AML-193 (cell line): ENCODE measurements at places on chromosomes 16 and 17.
A peak's percentile ranks its signal among the peaks of the same experiment; 100 is the strongest.

DNA sequence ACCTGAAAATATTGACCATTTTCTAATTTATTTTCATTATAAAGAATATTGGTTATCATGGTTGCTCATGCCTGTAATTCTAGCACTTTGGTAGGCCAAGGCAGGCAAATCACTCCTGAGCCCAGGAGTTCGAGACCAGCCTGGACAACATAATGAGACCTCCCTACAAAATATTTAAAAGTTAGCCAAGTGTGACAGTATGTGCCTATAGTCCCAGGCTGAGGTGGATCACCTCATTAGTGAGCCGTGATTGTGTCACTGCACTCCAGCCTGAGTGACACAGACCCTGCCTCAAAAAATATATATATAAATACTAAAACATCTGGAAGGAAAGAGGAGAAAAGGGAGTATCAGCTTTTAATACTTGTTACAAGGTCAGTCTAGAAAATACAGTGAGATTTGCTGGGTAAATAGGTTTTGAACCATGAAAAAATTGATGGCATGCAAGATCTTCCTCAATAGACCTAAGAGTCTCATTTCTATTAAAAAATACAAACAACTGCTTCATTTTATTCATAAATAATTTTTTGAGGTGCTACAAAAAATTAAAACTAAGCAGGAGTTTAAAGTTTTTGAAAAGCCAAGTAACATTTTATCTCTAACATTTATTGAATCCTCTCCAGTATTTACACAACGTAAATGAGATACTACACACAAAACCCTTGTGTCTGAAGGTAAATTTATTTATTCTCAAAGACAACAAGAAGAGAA, 47.7 kb downstream of the TUBD1 start:
- no peak for DNase-seq

DNA sequence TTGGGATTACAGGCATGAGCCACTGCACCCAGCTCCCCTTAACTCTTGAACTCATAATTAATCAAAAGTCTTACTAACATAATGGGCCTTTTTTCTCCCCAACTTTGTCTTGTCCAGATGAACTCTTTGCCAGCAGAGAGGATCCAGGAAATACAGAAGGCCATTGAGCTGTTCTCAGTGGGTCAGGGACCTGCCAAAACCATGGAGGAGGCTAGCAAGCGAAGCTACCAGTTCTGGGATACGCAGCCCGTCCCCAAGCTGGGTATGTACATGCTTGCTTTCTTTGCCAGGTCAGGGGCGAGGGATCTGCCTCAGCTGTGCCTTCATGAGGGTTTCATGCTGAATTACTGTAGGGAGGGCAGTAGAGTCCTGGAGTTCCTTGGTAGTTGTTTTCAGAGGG, 25.3 kb downstream of the NMT1 start:
- DNase-seq = no peak

DNA sequence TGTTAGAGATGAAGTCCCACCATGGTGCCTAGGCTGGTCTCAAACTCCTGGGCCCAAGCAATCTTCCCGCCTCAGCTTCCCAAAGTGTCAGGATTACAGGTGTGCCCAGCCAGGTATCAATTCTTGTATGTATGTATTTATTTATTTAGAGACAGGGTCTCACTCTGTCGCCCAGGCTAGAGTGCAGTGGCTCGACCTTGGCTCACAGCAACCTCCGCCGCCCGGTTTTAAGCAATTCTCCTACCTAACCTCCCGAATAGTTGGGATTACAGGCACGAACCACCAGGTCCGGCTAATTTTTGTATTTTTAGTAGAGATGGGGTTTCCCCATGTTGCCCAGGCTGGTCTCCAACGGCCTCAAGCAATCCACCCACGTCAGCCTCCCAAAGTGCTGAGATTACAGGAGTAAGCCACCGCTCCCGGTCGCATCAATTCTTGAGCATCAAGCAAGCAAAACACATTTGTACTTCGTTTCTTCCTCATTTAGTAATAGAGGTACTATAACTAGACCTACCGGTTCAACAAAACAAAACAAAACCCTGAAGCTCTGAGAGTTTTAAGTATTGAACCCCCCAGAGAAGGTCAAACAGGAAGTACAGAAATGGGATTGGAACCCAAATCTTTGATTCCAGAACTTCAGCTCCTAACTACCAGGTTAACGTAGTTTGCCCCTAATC, 1.0 kb upstream of the ZNF500 start:
- peak; percentile 3 for DNase-seq

GRCh38 chr16:53041320-53042051, 11.2 kb downstream of the CHD9NB start:
- DNase-seq = no peak

- DNase-seq = no peak
Measured at GRCh38 chr17:76077584-76078110, 1.3 kb upstream of the ZACN start.

GRCh38 chr17:17153071-17153470, 53.1 kb downstream of the PLD6 start:
- DNase-seq = no peak

DNA sequence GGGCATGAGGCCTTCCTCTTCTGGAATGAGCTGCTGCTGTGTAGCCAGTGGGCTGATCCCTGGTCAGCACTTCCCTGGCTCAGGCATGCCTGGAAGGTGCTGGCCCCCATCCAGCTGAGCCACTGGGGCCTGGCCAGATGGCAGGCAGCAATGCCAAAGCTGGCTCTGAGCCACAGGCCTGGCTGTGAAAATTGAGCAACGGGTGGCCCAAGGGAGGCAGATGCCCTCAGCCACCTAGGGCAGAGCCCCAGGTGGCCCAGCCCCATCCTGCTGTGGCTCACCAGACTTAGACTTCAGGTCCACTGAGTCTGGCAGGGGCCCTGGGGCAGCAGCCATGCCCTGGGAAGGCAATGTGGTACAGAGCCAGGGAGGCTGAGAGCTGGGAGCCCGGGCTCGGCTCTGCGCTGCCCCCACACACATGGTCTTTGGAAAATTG, 8.5 kb upstream of the CRHR1 start:
- DNase-seq = no peak

- DNase-seq = no peak
Measured at GRCh38 chr17:55210292-55210691, 54.5 kb upstream of the HLF start.

- DNase-seq = no peak
Measured at GRCh38 chr17:79960788-79961522, 74.7 kb downstream of the TBC1D16 start.

DNA sequence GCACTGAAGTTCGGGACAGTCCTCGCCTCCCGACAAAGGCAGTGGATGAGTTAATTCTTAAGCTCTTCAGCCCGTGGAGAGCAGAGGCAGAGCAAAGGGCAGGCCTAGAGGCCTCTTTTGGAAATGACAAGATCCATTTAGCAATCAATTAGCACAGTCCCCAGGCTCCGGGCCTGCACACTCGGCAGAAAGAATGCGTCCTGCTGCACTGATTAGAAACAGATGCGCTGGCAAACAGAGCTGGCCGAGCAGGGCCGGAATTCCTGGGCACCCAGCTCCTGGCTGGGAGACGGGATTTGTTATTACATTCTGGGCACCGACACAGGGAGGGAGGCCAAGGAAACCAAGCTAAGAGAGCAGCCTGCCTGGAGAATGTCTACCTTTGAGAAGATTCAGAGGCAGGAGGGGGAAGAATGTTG, 162.9 kb downstream of the COPRS start:
- no peak for DNase-seq

DNA sequence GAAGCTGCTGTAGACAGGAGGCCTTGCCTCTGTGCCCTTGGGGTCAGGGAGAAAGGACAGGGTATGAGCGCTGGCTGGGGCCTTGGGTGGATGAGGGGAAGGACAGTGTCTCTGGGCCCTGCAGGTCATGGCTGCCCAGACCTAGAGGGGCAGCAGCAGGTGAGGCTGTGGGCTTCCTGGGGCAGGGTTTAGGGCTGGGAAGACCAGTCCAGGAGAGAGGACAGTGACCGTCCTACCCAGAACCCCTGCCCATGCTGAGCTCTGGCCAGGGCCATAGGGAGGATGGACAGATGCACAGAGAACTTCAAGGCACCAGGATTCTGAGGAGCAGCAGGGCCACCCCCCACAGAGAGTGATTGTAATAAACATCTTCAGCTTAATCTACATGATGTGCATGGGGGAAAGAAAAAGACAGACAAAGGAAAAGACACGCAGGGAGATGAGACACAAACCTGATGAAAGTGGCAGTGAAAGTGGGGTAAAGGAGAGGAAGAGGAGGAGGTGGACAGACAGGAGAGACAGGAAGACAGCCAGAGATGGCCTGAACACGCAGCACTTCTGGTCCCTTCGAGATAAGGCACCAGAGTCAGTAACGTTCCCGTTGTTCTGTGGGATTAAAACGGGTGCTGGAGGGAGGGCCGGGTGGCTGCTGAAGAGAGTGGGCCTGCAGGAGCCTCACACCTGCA, 17.5 kb downstream of the FLOT2 start:
- no peak for DNase-seq

- no peak for DNase-seq
Measured at GRCh38 chr17:78645421-78646295, 68.5 kb upstream of the DNAH17 start.

DNA sequence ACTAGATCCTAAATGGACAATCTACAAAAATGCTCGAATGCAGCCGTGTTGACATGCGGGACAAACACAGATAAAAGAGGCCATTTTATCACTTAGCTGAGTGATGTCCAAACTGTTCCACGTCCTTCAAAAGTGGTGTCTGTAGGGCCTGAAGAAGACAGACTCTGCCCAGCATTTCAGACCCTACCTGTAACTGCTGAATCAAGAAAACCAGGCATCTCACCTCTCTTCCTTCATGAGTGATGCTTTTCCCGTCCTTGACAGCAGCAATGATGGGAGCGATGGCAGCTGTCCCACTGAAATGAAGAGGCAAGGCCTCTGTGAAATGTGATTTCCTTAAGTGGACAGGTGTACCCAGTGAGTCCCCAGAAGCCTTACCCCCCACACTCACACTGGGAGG, 12.3 kb downstream of the ELAC2 start:
- no peak for DNase-seq

DNA sequence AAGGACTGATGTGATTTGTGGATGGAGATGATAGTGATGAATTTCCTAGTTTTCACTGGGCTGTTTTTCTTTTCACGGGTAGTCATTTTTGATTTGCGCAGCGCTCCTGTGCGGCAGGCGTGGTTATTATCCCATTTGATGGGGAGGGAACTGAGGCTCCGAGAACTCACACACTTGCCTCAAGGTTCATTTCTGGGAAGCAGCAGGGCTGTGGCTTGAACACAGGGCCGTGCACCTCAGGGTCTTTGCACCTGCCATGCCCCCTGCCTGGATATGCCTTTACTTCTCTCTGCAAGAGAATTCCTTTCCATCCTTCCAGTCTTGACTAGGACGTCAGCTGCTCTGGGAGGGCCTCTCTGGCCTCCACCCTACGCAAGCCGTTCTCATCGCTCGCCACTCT, 16.3 kb upstream of the WFDC1 start:
- no peak for DNase-seq

DNA sequence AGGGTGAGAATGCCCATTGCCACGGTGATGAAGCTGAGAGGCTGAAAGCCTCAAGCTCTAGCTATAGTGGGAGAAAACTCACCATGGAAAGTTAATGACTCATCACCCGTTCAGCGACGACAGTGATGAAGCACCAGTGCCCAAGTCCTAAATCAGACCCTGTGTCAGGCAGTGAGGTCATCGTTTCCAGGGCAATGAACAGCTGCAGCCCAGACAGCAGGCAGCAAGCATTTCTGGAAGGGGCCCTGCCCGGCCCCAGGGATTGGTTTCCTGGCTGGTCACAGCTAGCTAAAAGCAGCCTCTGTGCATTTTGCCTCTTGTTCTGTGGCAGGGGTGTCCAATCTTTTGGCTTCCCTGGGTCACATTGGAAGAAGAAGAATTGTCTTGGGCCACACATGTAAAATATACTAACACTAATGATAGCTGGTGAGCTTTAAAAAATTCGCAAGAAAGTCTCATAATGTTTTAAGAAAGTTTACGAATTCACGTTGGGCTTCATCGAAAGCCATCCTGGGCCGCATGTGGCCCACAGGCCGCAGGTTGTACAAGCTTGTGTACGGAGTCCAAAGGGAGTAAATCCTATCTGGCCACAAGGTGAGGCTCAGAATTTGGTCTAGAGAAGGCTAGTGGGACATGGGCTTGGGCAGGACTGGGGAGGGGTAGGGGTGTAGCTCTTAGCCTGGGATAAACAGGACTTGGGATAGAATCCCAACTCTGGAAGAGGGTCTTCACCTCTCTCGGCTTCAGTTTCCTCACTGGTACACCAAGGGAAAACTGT, 40.6 kb downstream of the MIS12 start:
- no peak for DNase-seq

- DNase-seq = no peak
Measured at GRCh38 chr17:80712089-80712488, 167.5 kb downstream of the RPTOR start.

- DNase-seq = no peak
Measured at GRCh38 chr16:77652399-77652798, 69.9 kb upstream of the NUDT7 start.

GRCh38 chr16:15509051-15509592, 74.7 kb downstream of the BMERB1 start:
- DNase-seq = no peak

DNA sequence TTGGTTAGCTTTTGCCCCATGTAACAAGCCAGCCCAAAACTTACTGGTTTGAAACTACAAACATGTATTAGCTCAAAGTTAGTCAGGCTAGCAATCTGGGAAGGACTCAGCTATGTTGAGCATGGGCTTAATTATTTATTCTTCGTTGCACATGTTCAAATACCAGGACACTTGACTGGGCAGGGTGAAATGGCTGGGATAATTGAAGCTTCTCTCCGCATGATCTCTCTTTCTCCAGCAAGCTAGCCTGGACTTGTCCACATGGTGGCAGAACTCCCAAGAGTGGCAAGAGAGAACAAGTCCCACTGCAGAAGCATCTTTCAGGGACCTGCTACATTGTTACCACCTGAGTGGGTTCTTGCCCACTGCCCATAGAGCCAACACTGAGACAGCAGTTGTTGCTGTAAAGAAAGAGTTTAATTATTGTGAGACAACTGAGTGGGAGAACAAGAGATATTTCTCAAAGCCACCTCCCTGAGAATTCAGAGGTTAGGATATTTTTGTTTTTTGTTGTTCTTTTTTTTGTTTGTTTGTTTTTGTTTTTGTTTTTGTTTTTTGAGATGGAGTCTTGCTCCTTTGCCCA, 16.8 kb upstream of the ATF7IP2 start:
- no peak for DNase-seq

GRCh38 chr17:49965524-49965909, 3.5 kb upstream of the DLX4 start:
- DNase-seq = peak; percentile 75

DNA sequence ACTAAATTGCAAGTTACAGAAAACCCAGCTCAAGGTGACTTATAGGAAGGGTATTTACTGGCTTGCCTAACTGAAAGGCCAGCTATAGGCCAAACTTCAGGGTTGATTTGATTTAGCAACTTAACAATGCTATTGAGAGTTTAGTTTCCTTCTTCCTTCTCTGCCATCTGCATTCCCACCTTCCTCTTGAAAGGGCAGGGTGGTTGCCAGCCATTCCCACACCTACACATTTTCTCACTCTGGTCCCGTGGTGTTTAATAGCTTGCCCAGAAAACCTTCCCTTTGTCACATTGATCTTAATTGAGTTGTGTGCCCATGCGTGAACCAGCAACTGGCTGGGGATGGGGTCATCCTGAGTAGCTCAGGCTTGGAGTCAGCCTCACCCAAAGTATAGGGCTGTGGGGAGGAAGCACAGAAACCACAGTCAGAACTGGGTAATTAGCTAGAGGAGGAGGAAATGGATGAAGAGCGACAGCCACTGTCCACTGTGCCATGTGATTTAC, 194.7 kb downstream of the SPECC1 start:
- no peak for DNase-seq
